ENCODE measurements at places on chromosomes 11 and 22.
A peak's percentile ranks its signal among the peaks of the same experiment; 100 is the strongest.

GRCh38 chr11:9790703-9791102 is 126.8 kb downstream of the SWAP70 start:
- DNase-seq, result no peak

DNA sequence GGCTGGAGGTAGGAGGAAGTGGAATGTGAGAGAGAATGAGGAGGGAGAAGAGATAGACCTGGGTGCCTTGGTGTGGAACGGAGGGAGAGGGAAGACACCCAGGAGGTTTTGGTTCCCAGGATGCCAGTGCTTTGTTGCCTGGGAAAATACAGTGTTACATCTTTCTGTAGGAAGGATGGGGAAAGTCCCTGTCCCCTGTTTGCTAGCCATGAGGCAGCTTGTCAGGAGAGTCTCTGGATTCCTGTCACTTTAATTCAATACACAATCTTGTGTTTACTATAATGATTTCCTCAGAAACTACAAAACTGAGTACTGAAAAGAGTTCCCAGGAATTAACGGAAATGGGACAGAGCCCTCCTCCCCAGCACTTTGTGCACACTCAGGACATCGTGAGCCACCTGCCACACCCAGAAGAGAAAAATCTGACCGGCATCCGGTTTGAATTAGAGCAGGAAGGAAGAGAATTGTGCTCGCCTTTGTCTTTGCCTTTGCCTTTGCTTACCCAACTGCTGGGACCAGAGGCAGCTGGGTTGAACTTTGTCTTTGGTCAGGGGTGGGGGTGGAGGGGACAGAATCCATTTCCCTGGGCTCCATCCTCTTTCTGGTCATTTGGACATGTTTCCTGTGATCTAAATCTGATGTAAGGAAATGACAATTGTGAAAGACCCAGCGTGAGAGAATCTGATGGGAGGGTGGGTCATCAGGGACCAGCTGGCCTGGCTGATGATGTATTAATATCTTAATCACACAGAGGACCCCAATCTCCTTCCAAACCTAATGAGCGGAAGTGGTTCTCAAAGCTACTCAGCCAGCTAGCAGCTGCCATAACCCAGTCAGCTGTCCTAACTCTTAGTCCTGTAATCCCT is 1.3 kb upstream of the LIMK2 start:
- DNase-seq, result no peak

- DNase-seq, result peak; percentile 73
These were observed 97.1 kb upstream of the CARD18 start for GRCh38 chr11:105236664-105237063.

DNA sequence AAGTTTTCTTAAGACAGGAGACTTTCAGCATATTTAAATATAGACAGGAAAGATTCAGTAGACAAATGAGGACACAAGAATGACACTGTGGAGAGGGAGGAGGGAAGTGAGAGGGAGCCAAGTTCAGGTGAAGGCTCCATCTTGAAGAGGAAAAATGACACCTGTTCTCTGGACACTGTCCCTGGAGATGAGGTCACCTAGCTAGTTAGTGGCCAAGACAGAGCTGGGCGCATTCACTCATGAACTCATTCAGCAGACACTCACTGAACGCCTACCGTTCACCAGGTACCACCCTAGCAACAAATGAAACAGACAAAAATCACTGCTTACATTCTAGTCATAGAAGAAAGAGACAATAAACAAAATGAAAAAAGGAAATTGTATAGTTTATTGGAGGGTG is 103.3 kb upstream of the PARVA start:
- DNase-seq, result no peak

DNA sequence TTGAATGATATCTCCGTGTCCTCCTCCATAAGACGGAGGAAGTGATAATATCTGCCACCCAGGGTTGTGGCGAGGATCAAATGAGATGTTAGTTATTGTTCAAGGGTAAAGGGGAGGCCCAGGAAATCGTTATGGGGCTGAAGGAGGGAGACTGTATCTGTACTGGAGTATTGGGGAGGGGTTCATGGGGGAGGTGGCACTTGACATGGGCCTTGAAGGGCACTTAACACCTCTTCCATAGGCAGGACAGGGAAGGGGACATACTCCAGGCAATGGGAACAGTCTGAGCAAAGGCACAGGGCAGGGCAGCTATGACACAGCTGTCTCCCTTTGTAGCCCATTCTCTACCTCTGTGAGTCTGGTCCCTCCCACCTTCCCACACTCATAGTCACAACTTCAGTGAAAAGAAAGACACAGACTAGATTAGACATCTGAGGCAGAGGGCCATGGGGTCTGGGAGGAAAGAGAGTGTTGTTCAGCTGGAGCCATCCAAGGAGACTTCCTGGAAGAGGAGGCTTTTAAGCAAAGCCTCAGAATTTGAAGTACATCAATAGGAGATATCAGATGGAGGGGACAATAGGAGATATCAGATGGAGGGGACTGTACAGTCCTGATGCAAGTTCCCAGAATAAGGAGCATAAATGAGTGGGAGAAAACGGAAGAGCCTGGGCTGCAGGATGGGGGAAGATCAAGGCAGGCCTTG is 15.8 kb upstream of the DGKZ start:
- DNase-seq, result no peak
